Activated effector memory CD4-positive, alpha-beta T cell treated with Interleukin-2 at 50 U/mL for 16 hours (primary cell): ENCODE measurements at places on chromosomes 2 and 18.

DNA sequence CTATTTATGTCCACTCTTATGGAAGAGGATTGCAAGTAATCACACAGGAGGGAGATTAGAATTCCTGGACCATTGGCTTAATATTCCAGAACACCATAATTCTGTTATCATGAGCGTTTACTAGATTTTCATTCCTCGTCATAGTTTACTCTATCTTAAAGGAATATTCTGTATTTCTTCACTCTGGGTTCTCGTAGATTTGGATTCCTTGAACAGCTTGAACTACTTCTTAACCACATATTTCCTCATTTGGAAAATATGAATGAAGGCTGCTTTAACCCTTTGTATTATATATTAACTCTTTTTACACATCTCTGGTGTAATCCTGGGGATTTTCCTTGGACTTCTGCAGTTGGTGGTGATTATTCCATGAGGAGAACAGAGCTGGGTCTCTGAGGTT, 46.3 kb upstream of the CCBE1 start:
- DNase-seq = no peak

GRCh38 chr2:75896779-75897366, 186.2 kb upstream of the GCFC2 start:
- no peak for DNase-seq

DNA sequence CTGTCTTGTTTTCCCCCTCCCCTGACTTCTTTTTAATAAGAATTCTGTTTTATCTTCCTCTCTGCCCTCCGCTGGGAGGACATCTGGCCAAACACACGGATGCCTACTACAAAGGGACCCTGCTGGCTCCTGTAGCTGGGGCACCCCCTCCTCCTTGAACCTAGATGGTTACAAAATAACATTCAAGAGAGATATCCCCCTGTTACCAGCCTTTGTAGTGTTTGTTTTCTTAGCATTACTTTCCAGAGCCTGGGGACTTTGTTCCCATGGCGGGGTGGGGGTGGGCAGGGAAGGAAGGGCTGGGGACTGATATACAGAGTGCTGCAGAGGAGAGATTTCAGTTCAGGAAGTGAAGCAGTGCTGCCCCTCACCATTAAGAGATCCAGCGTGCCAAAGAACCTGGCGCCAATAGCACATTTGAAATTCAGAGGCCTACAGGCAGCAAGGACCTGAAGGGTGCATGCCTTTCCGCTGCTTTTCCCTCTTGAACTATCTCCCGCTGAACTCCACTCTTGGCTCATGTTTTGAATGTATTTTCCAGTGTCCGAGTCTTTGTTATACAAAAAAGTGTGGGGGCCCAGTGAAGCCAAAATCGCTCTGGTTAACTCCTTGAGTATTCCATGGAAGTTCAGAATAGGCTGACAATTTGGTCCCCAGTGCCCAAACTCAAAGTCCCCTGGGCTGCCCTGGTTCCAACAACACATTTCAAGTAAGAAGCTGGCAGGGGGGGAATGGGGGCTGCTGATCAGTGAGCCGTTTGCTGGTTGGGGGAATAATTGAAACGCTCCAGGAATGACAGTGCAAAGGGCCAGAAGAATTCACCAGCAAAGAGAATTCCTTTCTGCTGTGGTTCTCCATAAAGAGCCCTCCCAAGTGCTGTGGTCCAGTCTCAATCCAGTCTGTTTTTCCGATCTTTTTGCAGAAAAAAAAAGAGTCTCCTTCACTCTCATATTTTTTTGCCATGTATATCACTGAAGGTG, 94.8 kb upstream of the THOC1 start:
- no peak for DNase-seq

- no peak for DNase-seq
Observed at GRCh38 chr18:9792565-9793245, 84.6 kb downstream of the RAB31 start.

- DNase-seq = no peak
Observed at GRCh38 chr2:100936070-100936741, 65.9 kb upstream of the RPL31 start.

- no peak for DNase-seq
Observed at GRCh38 chr2:16187482-16187817, 247.1 kb downstream of the MYCN start.

GRCh38 chr2:205892251-205892655, 193.7 kb downstream of the INO80D start:
- DNase-seq = no peak

DNA sequence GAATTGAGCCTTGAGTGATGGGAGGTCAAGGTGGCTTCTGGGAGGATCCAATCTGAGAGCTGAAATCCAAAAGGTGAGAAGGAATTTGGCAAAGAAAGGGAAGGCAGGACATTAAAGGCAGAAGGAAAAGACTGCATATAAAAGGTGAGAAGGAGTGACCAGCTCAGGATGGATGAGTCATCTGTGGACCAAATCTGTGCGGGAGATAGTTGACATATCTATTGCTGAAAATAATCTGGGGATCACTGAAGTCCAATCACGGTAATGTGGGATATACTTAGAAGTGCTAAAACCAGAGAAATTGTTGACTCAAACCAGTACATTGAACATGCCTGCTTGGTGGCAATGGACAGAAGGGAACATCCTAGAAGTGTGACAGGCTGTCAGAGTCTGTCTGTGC, 8.0 kb upstream of the PTPN4 start:
- DNase-seq = no peak

- DNase-seq = no peak
Observed at GRCh38 chr2:95264624-95265023, 9.6 kb upstream of the PROM2 start.

GRCh38 chr2:145065342-145065741, 545.4 kb upstream of the ZEB2 start:
- no peak for DNase-seq

- no peak for DNase-seq
Observed at GRCh38 chr2:47269316-47270232, 114.5 kb upstream of the STPG4 start.

- no peak for DNase-seq
Observed at GRCh38 chr2:238499731-238500580, 73.2 kb downstream of the ASB1 start.

GRCh38 chr2:239173301-239173700, 227.5 kb downstream of the HDAC4 start:
- no peak for DNase-seq

DNA sequence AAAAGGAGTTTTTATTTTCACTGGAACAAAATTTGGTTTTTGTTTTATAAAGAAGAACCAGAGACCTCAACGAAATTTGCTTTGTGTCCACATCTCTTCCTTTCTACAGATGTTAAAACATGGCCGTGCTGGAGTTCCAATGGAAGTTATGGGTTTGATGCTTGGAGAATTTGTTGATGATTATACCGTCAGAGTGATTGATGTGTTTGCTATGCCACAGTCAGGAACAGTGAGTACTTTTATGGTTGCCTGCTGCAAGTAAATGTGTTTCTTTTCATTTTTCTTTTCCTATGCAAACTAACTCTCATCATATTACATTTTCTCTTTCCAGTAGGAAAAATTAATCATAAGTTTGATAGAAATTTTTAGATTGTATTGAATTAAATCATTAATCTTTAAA, 48.4 kb upstream of the TBR1 start:
- DNase-seq = no peak

DNA sequence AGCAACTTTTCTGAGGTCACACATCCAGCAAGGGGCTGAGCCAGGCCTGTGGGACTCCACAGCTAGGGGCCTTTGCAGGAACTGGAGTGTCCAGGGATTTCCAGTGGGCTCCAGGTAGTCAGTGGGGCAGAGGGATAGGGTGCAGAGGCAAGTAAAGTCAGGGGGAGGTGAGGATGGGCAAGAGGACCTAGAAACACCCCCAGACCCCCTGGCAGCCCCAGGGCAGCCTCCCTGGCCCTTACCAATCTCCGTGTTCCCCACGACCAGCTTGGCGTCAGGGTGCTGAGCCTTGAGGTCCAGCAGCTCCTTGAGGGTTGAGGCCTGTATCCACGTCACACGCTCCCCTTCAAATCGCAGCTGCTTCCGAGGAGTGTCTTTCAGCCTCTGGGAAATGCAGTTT, 28.4 kb downstream of the XDH start:
- no peak for DNase-seq
